ENCODE measurements at places on chromosomes 1 and 21.

GRCh38 chr21:29939924-29940275 lies at the start of gene GRIK1:
Gene GRIK1 (minus strand): TSS chr21:29939996.
- DNase-seq: peak; percentile 11

GRCh38 chr1:95893921-95894320 lies 659.9 kb downstream of the RWDD3 start:
- DNase-seq: no peak

- DNase-seq: no peak
Measured at GRCh38 chr1:184506481-184506880, 119.7 kb downstream of the C1orf21 start.

- no peak for DNase-seq
Measured at GRCh38 chr1:205589046-205589445, 42.8 kb downstream of the ELK4 start.

DNA sequence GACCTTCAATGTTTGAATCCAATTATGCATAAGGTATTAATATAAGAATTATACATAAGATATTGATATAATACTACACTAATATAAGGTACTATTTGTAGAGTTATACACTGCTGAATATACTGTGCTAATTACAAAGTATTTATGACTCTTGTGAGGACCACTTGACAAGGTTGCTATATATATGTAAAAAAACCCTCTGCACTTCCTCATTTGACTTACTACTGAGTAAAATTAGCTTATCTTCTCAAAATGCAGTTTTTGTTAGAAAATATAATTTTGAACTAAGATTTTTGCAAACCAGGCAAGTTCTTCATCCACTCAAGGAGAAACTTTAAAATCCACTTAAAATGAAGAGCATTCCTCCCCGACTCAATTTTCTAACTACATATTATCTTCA lies 8.5 kb downstream of the SIKE1 start:
- no peak for DNase-seq

GRCh38 chr1:240524356-240525069 lies 87.4 kb downstream of the GREM2 start:
- no peak for DNase-seq

GRCh38 chr1:27301582-27302199 lies 20.3 kb upstream of the TMEM222 start:
- no peak for DNase-seq

- DNase-seq: no peak
Measured at GRCh38 chr1:236727521-236727920, 41.2 kb downstream of the ACTN2 start.

GRCh38 chr1:184622136-184622823 lies 132.4 kb downstream of the EDEM3 start:
- peak; percentile 71 for DNase-seq

- DNase-seq: no peak
Measured at GRCh38 chr1:33161061-33161681, 20.7 kb downstream of the TRIM62 start.

- no peak for DNase-seq
Measured at GRCh38 chr1:212515329-212515760, 82.6 kb downstream of the NENF start.

- no peak for DNase-seq
Measured at GRCh38 chr1:19852036-19852435, 30.2 kb upstream of the OTUD3 start.

DNA sequence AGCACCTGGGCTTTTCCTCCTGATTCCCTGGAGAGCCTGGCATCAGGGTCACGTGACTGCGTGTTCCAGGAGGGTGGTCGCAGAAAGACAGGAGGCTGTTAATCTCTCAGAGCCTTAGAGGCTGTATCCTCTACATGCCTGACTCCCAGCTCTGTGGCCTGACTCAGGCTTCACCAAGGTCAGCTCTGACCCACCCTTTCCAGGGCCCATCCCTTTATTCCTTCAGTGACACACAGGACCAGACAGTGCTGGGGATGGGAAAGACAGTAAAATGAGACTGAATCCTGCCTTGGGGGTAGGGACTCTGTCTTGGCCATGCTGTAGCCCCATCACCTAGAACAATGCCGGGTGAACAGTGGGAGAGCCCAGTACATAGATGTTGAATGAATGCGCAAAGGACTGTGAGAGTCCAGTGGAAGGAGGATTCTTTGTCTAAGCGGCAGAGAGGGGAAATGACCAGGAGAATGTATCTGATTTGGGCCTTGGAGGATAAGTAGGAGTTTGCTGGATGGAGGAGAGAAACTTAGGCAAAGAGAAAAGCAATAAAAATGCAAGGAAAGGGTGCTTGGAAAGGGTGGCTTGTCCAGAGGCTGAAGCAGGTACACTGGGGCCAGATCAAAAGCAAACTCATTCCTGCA lies 33.0 kb downstream of the EPHX1 start:
- DNase-seq: no peak

- DNase-seq: no peak
Measured at GRCh38 chr1:98704474-98704873, 43.0 kb downstream of the SNX7 start.

DNA sequence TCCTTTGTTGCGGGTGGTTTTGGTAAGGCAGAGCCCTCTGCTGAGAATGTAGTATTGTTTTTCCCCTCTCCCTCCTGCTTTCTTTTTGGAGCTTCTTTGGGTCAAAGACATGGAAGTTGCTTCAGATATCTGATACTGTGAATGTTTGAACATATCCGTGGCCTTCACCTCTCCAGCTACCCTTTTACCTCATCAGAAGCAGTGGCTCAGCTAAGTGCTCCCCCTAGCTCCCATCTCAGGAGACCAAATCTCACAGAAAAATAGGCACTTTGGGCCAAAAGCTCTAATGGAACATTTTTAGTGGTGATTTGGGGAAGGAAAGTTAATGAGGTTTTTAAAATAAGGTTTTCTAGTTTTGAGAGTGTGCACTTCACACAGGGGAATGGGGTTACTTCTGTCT lies 6.3 kb downstream of the TMEM200B start:
- DNase-seq: no peak

GRCh38 chr1:156806512-156807440 lies 9.9 kb downstream of the SH2D2A start:
- DNase-seq: no peak

DNA sequence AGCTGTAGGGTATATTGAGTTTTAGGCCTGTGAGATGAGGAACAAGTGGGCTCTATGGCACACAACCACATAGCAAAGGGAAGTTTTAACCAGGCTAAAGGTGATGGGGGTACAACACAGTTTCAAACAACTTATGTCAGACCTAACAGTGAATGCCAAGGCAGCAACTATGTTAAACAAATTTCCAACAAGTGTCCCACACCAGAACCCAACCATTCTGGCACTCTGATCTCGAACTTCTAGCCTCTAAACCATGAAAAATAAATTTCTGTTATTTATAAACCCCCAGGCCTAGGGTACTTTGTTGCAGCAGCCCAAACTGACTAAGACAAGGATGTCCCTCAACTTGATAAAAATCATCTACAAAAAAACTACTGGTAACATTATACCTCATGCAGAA lies 52.3 kb upstream of the INSL5 start:
- no peak for DNase-seq

GRCh38 chr1:179366093-179366800 lies 476 bp downstream of the AXDND1 start:
- no peak for DNase-seq

DNA sequence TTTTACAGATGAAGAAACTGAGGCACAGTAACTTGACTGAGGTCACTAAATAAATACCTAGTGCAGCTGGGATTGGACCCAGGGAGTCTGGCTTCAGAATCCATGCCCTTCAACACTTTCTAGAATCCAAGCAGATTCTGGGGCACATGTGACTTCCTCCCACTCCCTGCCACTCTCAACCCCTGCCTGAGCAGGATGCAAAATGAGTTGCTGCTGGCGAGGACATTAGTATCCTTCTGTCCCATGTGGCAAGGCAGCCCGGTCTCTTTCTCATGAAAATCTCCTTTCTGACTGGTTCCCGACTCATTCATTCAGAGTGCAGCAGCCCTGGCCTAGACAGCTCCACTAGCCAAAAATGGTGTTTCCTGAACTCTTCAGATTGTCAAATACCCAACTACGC lies 28.4 kb downstream of the TNNT2 start:
- no peak for DNase-seq

- DNase-seq: no peak
Measured at GRCh38 chr1:81607086-81607485, 193.6 kb upstream of the ADGRL2 start.

GRCh38 chr1:5975133-5975880 lies 16.9 kb downstream of the NPHP4 start:
- DNase-seq: no peak

GRCh38 chr1:206651958-206652890 lies 16.9 kb downstream of the DYRK3 start:
- DNase-seq: no peak

- DNase-seq: no peak
Measured at GRCh38 chr1:156522443-156522970, 21.9 kb upstream of the MEF2D start.

GRCh38 chr1:214280386-214281020 lies 456 bp upstream of the SMYD2 start:
- DNase-seq: peak; percentile 52

DNA sequence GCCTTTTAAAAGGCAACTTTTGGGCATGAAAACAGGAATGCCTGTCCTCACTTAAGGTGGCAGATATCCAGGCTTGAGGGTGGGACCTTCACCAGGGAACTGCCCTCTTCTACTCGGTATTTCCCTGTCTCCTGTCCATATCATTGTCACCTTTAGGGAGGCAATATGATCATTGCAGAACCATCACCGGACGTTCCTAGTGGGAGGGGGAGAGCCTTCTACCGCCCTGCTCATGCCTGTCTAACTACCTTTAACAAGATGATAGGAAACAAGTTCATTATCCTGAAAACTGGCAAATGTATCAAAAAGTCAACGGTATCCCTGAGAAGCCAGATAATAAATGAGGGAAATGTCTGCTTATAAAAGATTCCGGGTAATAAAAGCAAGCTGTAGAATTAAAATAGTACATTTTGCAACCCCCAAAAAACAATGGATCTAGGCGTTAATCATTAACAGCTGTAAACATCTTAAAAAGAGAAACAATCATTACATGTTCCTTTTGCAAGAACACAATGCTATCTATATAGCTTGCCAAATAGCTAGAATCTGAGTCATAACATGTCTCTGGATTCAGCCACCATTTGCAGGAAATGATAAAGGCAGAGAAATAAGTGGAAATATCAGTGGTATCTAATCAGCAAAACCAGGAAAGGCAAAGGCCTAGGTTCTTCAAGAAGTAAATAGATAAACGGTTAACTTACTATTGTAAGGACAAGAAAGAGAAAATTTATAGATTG lies 852.9 kb upstream of the ADGRL4 start:
- DNase-seq: no peak

DNA sequence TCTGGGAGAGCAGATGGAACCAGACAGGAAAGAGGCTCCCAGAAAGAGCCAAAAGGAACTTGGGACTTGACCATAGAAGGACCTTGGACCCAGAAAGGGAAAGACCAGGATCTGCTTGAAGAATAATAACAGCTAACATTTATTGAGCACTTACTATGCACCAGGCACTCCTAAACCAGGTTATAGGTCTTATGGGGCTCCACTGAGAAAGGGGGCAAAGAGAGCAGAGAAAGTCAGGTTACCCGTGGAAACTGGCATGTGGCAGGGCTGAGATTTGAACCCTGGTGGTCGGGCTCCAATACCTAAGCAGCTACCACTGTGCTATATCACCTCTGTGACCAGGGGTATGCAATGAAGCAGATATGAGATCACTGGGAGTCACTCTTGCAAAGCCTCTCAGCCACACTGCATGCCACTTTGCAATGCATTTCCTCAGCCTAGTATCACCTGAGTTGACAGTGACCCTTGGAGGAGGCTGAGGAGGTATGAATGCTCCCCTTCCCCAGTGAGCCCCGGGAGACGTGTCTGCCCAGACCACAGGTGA lies 37.8 kb downstream of the HSPG2 start:
- DNase-seq: no peak

DNA sequence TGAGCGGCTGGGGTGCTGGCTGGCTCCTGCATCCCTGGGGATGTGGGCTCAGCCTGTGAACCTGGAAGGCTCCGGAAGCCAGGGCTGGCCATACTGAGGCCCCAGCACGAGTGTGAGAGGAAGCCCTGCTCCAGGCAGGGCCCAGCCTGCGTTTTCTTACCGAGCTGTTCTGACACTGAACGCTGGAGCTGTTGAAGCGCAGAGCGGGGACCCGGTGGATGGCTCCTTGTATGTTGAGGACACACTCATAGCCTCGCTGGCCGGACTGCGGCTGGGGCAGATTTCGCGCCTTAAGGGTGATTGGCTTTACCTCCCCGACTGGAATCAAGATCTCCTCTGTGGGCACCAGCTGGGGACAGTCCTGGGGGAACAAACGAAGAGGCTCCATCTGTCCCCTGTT lies 160.0 kb downstream of the PLXNA2 start:
- DNase-seq: no peak

DNA sequence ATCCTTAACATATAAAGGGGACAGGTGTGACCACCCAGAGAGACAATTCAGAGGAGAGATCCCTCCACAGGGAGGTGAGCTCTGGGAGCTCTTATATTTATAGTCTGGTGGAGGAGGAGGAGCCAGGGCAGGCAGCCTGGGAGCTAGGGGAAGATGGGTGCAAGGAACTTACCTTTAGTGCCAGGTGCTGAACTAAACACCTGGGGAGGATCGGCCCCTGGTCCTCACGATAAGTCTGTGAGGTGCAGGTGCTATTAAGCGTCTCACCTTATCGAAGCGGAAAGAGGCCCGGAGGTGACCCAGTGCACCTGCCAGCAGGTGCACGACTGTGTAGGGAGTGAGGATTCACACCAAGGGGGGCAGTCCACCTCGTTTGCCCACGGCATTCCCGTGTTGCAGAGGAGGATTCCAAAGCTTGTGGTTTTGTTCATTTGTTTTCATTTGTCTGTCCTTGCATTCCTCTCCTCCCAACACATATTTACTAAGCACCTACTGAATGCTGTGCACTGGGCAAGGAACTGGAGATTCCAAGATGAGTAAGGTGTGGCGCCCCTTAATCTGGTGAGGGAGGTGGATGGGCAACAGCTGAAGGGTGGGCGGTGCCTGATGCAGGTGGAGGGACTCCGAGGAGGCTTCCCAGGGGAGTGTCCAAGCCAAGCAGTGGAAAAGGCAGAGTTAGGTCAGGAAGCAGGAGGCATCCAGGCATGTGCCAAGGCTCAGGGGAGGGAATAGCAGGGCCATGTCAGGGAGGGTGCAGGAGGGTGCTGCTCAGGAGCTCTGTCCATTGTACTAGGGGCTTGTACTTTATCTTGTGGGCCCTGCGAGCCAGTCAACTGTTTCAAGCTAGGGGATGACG lies 11.5 kb downstream of the ARHGEF10L start:
- DNase-seq: no peak

GRCh38 chr1:19424651-19425570 lies 60.4 kb downstream of the CAPZB start:
- DNase-seq: no peak

DNA sequence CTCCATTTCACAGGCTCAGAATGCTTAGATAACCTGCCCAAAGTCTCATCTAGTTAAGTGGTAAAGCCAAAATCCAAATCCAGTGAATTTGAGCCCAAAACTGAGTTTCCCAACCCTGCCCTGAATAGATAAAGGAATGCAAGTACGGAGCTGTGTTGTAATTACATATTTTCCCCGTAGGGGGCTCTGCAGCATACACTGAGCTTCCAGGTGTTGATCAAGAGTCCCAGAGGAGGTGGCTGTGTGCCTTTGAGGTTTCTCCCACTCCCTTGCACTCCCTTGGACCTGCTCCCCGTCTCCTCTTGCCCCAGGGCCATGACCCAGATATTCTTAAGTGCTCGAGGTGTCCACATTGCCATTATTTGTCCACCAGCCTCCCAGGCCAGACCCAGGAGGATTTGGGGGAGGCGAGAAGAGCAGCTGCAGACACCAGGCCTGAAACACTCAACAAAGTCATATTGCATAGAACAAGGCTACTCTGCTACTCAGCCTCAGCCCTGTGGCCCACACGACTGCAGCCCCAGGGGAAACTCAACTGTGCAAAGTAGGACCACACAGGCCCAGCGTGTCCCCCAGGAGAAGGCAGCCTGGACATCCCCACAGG lies 18.4 kb upstream of the LY9 start:
- peak; percentile 10 for DNase-seq

Data from renal pelvis (tissue), 12 donors.